ENCODE measurements at places on chromosomes 12 and 14. TPM values are rescaled to one million over a fixed set of nuclear protein-coding genes. Genes with fewer than 3 reads are reported as not detected.

AHNAK2 gene
- 47.2 TPM for total RNA-seq

NEUROD4 gene
- total RNA-seq = not detected

AACS gene
- total RNA-seq = 23.3 TPM

GRCh38 chr12:22473212-22473611, 71.1 kb downstream of the C2CD5 start:
- DNase-seq = no peak

GRCh38 chr14:75254901-75255584, 23.6 kb upstream of the FOS start:
- no peak for DNase-seq

HOXC6 gene
- total RNA-seq = 0.70 TPM

GRCh38 chr12:45613296-45613695, 116.2 kb upstream of the ARID2 start:
- DNase-seq = no peak

DNA sequence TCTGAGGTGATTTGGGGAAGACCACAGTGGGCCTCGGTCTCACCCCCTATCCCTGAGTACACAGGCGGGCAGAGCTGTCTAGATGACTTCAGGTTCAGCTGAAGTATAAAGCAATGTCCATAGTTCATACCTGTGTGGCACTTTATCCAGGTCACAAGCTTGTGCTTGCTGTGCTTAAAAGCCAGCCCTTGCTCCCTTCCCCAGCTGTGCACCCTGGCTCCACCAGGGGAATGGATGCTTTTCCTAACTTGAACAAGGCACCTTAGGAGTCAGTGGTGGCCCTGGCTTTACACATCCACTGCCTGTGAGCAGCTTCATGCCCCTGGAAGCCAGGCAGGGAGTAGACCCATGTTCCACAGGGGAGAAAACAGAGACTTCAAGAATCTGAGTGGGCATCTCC, 5.5 kb downstream of the CARMIL3 start:
- DNase-seq = no peak

CARMIL3 gene
- total RNA-seq = 0.06 TPM

AQP2 gene
- total RNA-seq = not detected

DNA sequence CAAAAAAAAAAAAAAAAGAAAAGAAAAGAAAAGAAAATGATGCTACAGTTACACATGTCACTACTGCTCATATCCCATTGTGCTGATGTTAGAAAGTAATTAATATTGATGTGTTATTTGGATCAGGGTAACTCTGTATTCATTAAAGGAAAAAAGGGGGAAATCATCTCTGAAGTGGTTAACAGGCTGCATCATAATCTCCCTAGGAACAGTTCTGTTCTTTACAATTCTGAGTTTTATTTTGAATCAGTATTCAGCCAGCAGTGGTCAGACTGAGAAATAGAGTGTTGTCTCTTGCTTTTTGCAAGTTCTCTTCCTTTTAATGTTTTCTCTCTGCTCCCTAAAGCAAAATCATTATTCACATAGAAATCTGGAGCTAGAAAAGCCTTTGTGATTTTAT, 128.6 kb upstream of the CRY1 start:
- no peak for DNase-seq

- DNase-seq = no peak
Observed at GRCh38 chr14:94480809-94481208, 4.8 kb upstream of the SERPINA9 start.

HOXC9 gene
- total RNA-seq = 5.7 TPM

DNA sequence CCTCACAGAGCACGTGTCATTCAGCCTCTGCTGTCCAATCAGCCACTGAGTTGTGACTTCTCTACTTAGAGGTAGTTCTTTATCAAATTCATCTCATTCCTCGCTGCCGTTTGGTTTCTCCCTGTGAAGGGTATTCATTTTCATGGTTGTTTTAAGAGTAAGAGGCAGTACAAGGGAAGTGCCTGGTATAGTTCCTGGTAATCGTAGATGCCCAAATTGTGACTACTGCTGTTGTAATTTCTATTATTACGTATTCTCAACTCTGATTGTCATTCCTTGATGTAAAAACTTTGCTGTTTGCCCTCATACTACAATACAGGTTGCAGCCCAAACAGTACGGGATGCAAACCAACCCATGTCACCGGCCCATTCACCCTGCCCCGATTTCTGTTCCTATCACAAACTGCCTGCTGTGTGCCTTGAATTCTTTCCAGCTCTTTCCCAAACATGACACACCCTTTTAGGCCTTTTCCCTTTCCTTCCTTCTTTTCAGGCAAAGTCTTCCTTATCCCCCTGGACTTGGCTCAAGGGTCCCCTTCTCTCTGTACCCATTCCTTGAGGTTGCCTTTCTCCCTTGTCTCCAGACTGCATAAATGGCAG, 93.0 kb downstream of the SLC25A47 start:
- no peak for DNase-seq

RPS6KL1 gene
- 18.6 TPM for total RNA-seq

SNRPF gene
- 9.4 TPM for total RNA-seq

DNA sequence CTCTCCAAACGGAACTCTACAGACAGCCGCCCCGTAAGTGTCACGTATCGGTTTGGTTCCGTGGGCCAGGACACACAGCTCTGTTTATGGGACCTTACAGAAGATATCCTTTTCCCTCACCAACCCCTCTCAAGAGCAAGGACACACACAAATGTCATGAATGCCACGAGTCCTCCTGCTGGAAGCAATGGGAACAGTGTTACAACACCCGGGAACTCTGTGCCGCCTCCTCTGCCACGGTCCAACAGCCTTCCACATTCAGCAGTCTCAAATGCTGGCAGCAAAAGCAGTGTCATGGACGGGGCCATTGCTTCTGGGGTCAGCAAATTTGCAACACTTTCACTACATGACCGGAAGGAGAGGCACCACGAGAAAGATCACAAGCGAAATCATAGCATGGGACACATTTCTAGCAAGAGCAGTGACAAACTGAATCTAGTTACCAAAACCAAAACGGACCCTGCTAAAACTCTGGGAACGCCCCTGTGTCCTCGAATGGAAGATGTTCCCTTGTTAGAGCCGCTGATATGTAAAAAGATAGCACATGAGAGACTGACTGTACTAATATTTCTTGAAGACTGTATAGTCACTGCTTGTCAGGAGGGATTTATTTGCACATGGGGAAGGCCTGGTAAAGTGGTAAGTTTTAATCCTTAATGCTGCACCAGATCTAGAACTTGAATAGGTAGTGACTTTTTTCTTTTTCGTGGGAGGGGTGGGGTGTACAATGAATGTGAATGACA, 69.7 kb downstream of the WDR20 start:
- no peak for DNase-seq

DNA sequence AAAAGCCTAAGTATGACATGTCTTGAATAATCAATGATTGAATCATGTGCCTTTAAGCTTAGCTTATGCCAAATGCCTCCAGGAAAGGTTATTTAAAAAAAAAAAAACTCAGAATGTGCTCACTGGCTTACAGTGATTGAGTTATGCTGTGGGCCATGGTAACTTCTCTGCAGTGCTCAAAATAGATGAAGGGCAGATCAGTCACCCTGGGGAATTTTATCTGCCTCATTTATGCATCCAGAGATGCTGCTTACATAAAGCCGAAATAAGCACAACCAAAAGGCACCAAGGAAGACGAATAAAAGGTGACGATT, 118.7 kb upstream of the MDM1 start:
- no peak for DNase-seq

- no peak for DNase-seq
Observed at GRCh38 chr14:89618330-89618708, 201.3 kb upstream of the FOXN3 start.

VRTN gene
- not detected for total RNA-seq

DNA sequence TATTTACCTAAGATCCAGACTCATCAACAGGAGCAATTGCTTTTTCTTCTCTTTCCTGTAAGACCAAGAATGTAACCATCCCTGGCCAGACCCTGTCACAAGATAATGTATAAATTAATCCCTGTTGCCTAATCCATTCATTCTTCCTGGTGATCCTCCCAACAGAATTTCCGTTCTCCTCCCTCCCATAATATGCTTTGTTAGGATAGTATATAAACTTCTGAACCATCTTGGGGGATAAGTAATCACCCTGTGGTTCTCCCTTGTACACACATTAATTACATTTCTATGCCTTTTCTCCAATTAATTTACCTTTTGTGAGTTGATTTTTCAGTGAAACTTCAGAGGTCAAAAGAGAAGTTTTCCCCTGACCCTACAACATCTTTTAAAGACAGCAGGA, 76.2 kb upstream of the RASSF8 start:
- no peak for DNase-seq

WSCD2 gene
- not detected for total RNA-seq

GRCh38 chr12:68236421-68237059, 10.9 kb upstream of the IL26 start:
- no peak for DNase-seq

- no peak for DNase-seq
Observed at GRCh38 chr12:89038831-89039512, 313.3 kb downstream of the DUSP6 start.

- no peak for DNase-seq
Observed at GRCh38 chr12:92400006-92400405, 254.4 kb upstream of the BTG1 start.

GRCh38 chr12:109523071-109523470, 45.6 kb downstream of the UBE3B start:
- DNase-seq = no peak

GRCh38 chr12:9751204-9752144, 9.2 kb downstream of the CD69 start:
- no peak for DNase-seq

- no peak for DNase-seq
Observed at GRCh38 chr12:27521066-27521465, 2.9 kb upstream of the PPFIBP1 start.

FZD10 gene
- not detected for total RNA-seq

GRCh38 chr12:55425954-55426353, at the start of gene OR6C76:
OR6C76 (plus strand) TSS chr12:55426254; CDS start chr12:55426254, 0 bp downstream.
- DNase-seq = no peak
